ENCODE measurements at places on chromosomes 2 and 18.

DNA sequence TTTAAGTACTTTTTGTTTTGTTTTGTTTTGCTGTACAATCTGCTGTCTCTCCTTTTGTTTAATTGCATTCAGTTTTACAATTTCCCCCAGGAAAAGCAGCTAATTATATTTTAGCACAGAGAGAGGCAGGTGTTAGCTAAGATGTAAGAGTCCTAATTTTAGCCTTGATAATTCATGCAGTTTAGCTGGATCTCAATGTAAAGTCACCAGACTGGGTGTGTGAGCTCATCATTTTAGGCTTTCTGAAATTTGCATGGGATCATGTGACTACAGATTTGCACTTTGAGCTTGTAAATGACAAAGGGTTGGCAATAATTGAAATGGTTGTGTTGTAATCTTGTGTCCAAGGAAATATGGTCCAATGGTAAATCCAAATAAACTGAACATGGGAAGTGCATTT lies 68.5 kb downstream of the ETAA1 start:
- no peak for DNase-seq

DNA sequence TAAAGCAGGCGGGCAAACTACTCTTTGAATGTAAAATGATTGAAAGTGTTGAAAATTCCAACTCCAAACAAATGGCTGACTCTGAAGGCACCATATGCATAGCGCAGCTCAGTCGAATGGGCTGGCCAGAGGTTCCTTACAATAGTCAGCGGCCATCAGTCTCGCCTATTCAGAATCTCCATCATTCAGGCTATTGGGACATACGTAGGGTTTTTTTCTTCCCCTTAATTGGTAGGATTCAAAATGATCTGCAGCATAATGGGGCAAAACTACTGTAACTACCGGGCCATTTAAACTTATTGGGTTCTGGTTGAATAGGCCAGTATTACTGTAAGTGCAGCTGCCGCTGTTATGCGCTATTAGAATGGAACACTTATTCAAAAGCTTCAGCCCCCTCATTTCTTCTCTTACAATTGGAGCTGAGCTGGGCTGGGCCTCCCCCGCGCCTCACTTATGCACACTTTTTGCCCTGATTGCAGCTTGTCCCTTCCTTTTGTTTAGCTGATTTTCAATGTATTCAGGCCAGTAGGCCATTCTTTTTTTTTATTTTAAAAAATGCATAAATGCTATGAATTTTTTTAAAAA lies 40.4 kb downstream of the SLC9A4 start:
- DNase-seq: no peak

DNA sequence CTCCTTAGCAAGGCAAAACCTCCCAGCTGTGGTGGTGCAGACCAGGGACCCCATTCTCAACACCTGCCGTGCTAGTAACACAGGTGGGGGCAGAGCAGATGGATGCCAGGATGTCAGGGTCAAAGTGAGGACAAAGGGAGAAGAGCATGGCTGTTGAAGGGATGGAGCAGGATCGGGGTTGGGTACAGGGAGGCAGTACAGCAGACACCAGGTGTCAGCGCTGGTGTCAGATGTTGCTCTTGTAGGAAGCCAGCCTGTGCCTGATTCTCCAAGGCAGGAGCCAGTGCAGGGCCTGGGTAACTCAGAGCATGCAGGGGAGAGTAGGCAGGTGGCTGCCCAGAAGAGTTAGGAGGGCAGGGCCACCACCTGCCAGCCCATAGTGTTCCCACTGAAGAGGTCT lies 222.1 kb upstream of the SPRED2 start:
- no peak for DNase-seq

- DNase-seq: no peak
Measured at GRCh38 chr2:165640247-165640929, 153.7 kb downstream of the GALNT3 start.

All from nucleus accumbens (tissue), 56 donors.